Gastrocnemius medialis (tissue), 4 donors: ENCODE measurements at places on chromosomes 3 and 15.
A peak's percentile ranks its signal among the peaks of the same experiment; 100 is the strongest.

GRCh38 chr15:37115538-37115937, 15.2 kb upstream of the MEIS2 start:
- no peak for DNase-seq

DNA sequence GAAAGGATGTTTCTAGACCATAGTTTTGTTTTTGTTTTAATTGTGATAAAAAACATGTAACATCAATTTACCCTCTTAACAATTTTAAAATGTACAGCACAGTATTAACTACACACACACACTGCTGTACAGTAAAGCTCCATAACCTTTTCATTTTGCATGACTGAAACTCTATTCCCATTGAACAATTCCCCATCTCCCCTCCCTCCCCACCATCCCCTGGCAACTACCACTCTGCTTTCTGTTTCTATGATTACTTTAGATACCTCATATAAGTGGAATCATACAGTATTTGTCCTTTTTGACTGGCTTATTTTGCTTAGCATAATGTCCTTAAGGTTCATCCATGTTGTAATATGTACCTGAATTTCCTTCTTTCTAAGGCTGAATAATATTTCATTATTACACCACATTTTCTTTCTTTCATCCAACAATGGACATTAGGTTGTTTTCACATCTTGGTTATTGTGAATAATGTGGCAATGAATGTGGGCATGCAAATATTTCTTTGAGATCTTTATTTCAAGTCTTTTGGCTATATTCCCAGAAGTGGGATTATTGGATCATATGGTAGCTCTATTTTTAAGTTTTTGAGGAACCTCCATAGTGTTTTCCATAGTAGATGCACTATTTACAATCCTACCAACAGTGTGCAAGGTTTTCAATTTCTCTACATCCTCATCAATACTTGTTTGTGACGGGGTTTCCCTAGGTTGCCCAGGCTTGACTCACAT, 10.7 kb downstream of the CHST14 start:
- no peak for DNase-seq

- DNase-seq, result peak; percentile 82
Observed at GRCh38 chr15:77944002-77944867, 133.3 kb downstream of the TBC1D2B start.

DNA sequence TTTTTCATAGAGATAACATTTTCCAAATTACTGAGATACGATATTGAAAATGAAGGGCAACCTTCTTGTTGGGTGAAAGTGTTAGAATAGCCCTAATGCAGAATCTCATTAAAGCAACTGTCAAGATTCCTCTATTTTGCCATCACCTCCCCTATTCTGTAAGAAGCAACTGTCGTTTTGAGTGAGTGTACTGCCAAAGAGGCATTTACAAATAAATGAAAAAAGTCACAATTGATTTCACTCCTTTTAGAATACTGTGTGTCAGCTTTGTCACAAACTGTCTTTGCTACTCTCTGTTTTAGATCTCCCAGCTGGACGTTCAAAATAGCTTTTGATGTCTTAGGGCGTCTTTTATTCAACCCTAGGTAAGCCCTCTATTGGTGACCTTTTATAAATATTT, 322.8 kb upstream of the NAALADL2 start:
- no peak for DNase-seq

DNA sequence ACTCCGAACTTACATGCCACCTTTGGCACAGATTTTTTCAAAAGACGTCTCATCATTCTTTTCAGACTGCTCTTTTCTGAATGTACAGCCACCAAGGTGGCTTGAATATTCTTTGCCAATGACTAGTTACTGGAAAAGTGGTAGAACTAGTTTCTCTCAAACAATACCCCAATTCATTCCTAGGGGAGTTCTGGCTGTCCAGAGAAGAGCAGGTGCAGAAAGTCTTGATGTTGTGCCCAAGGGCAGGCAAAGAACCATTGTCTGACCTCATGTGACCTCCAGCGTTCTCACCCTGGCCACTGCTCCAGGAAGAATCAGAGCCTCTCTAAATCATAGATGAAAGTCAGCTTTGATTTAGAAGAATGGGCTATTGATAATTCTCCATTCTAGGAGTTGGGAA, 5.5 kb downstream of the LMOD3 start:
- no peak for DNase-seq
